ENCODE measurements at places on chromosomes 3 and 15.

GRCh38 chr15:44715142-44715796 lies 4.0 kb downstream of the B2M start:
- no peak for DNase-seq

DNA sequence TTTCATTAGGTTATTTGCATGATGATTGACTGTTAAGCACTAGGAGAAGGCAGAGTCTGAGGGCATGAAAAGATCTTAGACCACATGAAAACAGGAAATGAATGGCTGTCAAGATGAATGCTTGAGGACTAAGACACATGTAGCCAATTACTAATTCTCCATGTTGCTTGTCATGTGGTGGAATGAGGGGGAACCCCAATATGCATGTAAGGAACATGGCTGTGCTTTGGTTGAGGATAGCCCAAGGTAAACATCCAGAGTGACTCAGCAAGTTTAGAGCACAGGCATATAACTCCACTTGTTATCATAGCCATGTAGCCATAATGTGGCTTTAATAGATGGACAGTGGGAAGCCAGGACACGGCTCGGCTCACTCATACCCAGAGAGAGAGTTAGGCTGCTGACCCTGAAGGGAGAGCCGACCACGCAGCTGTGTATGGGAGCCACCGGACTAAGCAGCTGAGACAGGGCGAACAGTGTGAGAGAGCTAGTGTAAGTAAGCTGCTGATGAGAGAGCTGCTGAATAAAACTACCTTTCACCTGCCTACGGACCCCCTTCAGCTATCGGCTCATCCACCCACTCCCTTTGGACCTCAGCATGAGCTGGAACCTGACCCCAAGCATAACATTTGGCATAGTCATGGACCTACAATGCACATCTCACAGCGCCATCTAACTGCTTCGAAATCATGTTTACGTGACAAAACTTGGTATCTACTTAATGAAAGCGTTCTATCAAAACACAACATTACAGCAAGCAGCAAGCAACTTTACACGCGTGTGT lies 37.6 kb downstream of the ANO10 start:
- DNase-seq, result no peak

DNA sequence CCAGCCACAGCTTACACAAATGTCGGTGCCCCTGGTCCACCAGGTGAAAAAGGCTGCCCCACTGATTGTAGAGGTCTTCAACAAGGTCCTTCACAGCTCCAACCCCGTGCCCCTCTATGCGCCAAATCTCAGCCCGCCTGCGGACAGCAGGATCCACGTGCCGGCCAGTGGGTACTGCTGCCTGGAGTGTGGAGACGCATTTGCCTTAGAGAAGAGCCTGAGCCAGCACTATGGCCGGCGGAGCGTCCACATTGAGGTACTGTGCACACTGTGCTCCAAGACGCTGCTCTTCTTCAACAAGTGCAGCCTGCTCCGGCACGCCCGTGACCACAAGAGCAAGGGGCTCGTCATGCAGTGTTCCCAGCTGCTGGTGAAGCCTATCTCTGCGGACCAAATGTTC lies 32.9 kb upstream of the ALPK3 start:
- DNase-seq, result no peak

- no peak for DNase-seq
Measured at GRCh38 chr15:100544338-100544841, 15.6 kb upstream of the CERS3 start.

DNA sequence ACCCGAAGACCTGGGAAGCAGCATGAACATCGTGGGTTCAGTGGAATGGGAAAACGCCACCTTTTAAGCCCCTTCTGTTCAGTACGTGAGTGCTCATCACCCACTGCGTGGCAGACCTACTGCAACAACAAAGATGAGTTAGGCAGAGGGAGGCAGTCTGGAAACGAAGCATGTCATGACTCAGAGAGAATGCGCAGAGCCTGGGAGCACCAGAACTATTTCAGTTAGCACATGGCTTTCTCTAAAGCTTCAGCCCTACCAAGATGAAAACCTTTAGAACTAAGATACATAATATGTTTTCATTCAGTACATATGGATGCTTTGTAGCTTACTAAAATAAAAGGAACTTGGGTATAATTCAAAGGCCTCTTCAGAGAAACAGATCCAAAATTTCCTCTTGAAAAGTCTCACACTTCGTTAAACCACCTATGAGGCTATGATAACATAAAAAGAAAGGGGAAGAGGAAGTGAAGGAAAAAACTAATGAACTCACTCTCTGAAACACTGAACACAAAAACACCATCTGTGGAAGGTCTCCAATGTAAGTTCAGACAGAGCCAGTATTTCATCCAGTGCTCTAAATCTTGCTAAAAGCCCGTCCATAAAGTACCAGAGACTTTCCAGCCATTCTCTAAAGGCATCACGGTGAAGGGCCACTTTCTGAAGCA lies 140.1 kb downstream of the OCA2 start:
- DNase-seq, result no peak

GRCh38 chr3:138009476-138010272 lies at the start of gene CLDN18:
Gene CLDN18, plus strand, starts transcription at chr3:138010165. Its CDS starts 61 bp downstream, at chr3:138010226.
- no peak for DNase-seq

DNA sequence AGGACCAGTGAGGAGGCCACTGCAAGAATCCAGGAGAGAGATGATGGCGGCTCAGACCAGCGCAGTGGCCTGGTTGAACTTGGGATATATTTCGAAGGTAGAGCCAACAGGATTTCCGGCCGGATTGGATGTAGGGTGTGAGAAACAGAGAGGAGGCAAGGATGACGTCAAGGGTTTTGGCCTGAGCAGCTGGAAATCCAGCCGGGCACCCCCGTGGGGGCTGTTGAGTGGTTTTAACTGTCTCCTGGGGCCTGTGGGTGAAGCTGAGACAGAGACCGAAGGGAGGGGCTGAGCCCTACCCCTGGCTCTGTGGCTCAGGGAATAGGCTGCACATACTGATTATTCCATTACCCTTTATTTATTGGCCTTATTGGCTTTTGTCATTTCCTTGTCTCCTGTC lies 45.7 kb downstream of the EXOG start:
- no peak for DNase-seq

- no peak for DNase-seq
Measured at GRCh38 chr15:89192766-89193165, 28.6 kb downstream of the RLBP1 start.

DNA sequence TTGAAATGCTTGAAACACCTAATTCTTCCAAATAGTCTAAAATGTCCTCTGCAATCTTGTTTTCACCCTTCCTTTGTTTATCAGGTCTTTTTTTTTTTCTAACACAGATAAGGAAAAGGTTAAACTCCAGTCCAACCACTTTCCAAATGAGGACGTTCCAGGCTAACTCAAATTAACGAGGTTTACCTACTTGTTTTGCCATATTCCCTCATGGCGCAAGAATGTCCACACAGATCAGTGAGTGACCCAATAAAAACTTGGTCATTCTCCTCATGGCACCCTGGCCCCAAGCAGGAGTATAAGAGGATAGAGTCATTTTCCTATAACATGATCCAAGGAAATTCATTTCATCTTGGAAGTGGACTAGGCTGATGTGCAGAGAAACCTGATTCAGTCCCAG lies 6.6 kb upstream of the LIPC start:
- DNase-seq, result no peak

DNA sequence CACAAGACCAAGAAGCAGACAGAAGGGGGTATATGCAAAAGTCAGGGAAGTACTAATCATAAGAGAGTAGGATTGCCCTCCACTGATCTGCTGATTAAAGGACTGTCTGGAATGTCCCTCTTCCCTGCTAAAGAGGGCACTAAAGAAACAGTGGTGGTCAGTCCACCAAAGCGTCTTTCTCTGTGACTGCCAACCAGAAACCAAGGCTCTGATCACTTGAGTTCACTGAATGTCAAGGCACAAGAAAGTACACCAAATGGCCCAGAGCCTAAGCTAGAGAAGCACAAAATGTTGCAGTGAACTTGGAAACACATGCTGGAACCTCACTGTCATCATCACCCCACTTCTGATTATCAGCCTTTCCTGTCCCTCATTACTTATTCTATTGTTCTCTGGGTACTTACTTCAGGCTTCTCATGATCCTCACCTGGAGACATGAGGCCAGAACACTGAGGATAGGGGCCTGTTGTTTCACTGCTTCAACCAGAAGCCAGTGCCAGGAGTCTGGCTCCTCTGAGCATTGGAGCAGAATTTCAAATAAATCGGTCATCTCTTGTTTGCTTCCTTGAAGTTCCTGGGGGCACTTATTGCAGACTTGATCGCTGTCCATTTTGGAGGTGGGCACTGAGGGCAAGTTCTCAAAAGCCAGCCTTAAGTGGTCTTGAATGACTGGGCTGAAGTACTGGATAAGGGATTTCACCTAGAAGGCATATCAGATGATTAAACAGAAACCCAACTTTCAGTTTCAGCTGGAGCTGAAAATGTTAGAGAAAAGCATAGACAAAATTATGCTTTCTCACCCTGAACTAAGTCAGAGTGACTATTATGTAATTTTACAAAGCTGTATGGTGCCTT lies 58.9 kb downstream of the EIF3J start:
- no peak for DNase-seq

DNA sequence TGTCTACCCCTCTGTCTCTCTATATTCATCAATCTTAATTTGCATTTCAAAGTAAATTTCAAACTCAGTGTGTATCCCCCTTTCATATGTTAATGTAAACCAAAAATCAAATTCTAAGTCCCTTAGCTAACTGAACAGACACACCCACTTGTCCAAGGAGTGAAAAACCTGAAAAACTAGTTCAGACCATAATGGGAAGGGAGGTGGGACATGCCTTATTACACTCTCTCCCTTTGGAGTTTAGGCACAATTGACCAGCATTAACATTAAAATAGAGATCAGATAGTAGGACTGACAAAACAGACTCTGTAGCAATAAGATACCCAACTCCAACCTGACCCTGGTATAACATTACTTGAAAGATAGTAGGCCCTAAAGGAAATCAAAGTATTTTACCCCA lies 247.7 kb upstream of the GADL1 start:
- no peak for DNase-seq

DNA sequence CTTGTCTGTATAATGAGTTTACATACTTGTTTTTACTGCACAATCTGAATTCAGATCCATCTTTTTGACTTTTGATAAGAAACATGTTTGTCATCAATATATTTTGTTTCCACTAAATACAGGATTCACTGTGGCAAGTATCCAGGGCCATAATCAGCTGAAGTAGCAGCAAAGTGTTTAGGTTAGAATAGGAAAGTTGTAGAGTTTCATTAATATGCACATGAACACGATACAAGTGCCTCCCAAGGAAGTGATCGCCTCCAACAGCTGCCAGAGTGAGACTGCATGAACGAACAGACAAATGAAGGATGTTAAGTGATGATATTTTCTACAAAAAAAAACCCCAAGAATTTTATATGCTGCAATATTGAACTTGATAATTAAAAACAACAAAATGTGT lies 204.3 kb downstream of the TBL1XR1 start:
- no peak for DNase-seq

DNA sequence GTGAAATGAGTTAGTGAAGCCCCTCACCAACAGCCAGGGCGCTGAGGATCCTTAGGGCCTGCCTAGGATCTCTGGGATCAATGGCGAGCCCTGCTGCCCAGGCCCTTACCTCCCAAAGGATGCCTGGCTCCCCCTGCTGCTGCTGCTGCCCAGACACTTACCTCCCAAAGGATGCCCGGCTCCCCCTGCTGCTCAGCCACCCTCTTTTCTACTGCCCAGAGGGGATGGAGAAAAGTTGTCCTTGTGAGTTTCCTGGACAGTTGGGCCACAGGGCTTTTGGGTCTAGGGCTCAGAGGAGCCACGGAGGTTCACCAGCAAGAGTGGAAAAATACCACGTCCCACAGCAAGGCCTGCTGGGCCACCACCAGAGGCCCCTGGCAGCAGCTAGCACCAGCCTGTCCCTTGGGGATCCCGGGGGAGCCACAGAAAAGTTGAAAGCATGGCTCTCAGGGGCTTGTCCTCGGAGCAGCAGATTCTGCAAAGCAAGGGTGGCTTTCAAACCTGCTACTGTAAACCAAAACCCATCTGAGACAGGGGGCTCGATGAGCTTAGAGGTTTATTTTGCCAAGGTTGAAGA lies 59.4 kb downstream of the SLC6A6 start:
- no peak for DNase-seq

GRCh38 chr15:55320238-55320550 lies 1.2 kb downstream of the PIGB start:
- DNase-seq, result no peak

GRCh38 chr15:26838742-26839460 lies 28.0 kb upstream of the GABRA5 start:
- DNase-seq, result no peak

DNA sequence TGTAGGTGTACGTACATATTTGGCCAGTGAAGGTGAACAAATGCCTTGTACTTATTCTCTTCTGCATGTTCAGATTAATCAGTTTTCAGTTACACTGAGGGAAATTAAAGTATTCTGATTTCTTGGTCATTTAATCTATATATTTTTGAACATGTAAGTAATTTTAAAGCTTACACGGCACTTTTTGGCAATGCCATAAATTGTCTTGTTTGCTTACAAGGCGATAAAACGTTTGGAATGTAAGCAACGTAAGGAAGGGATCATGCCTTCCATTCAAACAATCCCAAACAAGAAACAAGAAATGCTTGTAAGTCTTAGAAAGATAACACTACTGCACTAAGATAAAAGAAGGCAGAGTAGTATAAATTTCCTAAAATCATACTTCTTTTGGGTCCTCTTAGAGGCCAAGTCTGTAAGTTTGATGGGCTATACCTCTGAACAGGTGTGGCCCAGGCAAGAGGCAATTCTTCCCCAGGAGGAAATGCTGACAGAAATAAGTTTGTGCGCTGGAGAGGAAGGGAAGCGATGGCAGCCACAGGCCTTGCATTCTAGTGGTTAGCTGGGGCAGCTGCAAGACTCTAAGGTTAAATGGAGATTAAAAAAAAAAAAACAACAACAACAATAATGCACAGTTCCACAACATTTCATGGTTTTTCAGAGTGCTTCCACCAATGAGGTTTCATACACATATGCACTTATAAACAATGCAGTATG lies 73.8 kb downstream of the GOLIM4 start:
- no peak for DNase-seq

DNA sequence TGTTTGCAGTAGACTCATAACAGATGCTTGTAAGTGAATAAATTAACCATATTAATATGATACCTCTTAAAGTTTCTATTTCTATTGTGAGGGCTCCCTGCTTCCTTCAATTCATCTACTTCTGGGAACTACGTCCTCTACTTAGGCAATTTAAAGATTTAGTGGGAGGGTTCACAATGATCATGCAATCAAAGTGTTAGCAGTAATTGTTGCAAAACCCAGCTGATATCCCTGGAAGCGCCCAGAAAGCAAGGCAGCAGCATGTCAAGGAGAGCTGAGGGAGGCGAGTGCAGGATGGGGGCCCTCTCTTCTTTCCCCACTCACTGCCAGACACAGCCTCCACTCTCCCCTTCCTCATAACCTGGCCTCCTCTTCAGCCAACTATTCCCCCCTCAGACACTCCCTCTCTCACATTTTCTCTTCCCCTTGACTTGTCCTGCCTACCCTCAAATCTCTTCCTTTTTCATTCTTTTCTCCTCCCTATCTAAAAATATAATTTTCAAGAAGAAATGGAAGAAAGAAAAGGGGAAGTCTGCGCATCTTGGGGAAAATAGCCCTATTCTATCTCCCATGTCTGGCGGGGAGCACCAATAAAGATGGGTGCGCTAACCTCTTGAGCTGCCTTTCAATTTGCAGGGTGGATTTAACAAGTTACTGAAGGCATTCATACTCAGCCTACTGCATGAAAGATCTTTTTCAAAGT lies 6.6 kb downstream of the TMEM212 start:
- no peak for DNase-seq

GRCh38 chr3:187016639-187017345 lies 86.5 kb downstream of the ST6GAL1 start:
- no peak for DNase-seq

- no peak for DNase-seq
Measured at GRCh38 chr15:71747128-71748083, 62.9 kb upstream of the NR2E3 start.

GRCh38 chr15:21268436-21268940 lies 171.8 kb downstream of the POTEB3 start:
- DNase-seq, result no peak

Measured in C1 segment of cervical spinal cord (tissue), 14 donors.